ENCODE measurements at places on chromosomes 2 and 18. TPM values are rescaled to one million over a fixed set of nuclear protein-coding genes. Genes with fewer than 3 reads are reported as not detected.

Gene KCNG2
- not detected for total RNA-seq

Gene PDCD1
- total RNA-seq, result 1.3 TPM

Gene DYNAP
- total RNA-seq, result not detected

- H3K4me3 ChIP-seq, result no peak overlapping the region
- H3K27me3 ChIP-seq, result peaks cover 3% of the 10 kb centered on the region
- DNase-seq, result no peak
- H3K4me1 ChIP-seq, result no peaks in the 10 kb centered on the region
These were observed 103.1 kb upstream of the TPO start for GRCh38 chr2:1310202-1310601.

GRCh38 chr2:123993728-123994323 lies 31.3 kb upstream of the CNTNAP5 start:
- DNase-seq, result peak; percentile 13
- H3K4me1 ChIP-seq, result no peaks in the 10 kb centered on the region
- H3K27ac ChIP-seq, result no peak overlapping the region
- no peaks in the 10 kb centered on the region for H3K27me3 ChIP-seq
- no peaks in the 10 kb centered on the region for H3K36me3 ChIP-seq
- H3K4me3 ChIP-seq, result no peak overlapping the region

GRCh38 chr18:11260961-11261461 lies 111.6 kb upstream of the PIEZO2 start:
- no peaks in the 10 kb centered on the region for H3K27me3 ChIP-seq
- no peak for DNase-seq
- no peaks in the 10 kb centered on the region for H3K4me1 ChIP-seq
- H3K36me3 ChIP-seq, result no peaks in the 10 kb centered on the region
- H3K4me3 ChIP-seq, result no peak overlapping the region

DNA sequence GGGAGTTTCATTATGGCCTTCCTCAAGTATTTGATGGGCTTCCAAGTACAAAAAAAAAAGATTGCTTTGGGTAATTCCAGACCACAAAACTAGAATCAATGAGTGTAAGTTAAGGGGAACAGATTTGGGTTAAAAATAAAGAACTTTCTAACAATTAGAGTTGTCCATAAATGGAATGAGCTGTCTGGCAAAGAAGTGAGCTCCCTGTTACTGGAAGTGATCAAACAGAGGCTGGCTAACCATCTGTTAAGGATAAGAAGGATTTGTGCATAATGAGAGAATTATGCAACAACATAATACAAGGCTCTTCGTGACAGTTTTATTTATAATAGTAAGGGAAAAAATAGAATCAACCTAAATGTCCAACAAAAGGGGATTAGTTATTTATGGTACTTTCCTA lies 44.6 kb upstream of the ACVR1 start:
- H3K4me1 ChIP-seq, result no peaks in the 10 kb centered on the region
- no peak overlapping the region for H3K4me3 ChIP-seq
- H3K27ac ChIP-seq, result no peak overlapping the region
- H3K36me3 ChIP-seq, result no peaks in the 10 kb centered on the region

- H3K4me1 ChIP-seq, result peaks cover 21% of the 10 kb centered on the region
- no peak for DNase-seq
- peak overlapping the region; percentile 92 for H3K27ac ChIP-seq
- peak overlapping the region; percentile 51 for H3K4me3 ChIP-seq
These were observed 465 bp upstream of the PLEKHA3 start for GRCh38 chr2:178479758-178480226.

DNA sequence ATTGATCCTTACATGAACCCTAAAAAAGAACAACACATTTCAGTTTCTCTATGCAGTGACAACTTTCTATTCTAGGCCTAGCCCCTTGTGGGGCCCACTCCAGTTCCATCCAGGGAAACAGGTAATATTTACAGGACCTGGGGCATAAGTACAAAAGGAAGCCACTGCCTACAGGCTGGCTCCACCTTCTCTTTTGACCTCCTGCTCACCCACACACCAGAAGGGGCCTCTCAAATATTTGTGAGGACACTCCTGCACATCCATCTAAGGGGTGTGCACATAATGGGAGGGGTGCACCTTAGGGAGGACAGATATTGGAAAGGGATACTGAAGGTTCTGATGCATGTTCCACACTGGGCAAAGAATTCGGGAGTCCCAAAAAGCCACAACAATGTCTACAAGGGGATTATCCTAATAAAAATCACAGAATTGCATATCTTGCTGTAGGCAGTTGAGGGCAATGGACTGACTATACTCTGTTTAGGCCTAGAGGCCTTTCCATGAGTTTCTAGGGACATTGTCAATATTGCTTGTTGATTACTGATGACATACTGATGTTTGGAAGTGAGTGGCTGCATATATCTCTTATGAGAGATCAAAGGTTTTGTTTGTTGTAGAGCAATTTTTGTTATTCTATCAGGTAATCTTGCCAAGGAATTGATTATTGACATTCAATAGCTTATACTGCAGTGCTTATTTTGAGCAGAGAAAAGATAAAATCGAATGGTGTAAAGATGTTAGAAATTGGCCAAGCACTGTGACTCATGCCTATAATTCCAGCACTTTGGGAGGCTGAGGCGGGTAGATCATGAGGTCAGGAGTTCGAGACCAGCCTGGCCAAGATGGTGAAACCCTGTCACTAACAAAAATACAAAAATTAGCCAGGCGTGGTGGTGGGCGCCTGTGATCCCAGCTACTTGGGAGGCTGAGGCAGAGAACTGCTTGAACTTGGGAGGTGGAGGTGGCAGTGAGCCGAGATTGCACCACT lies 23.8 kb upstream of the HNRNPA3 start:
- H3K36me3 ChIP-seq, result no peaks in the 10 kb centered on the region
- H3K27ac ChIP-seq, result no peak overlapping the region
- no peak overlapping the region for H3K4me3 ChIP-seq
- no peaks in the 10 kb centered on the region for H3K27me3 ChIP-seq
- DNase-seq, result no peak

- H3K4me3 ChIP-seq, result no peak overlapping the region
- DNase-seq, result no peak
- no peak overlapping the region for H3K27ac ChIP-seq
- H3K36me3 ChIP-seq, result no peaks in the 10 kb centered on the region
- H3K27me3 ChIP-seq, result no peaks in the 10 kb centered on the region
- no peaks in the 10 kb centered on the region for H3K4me1 ChIP-seq
These were observed 1168.2 kb upstream of the ZEB2 start for GRCh38 chr2:145688156-145688555.

DNA sequence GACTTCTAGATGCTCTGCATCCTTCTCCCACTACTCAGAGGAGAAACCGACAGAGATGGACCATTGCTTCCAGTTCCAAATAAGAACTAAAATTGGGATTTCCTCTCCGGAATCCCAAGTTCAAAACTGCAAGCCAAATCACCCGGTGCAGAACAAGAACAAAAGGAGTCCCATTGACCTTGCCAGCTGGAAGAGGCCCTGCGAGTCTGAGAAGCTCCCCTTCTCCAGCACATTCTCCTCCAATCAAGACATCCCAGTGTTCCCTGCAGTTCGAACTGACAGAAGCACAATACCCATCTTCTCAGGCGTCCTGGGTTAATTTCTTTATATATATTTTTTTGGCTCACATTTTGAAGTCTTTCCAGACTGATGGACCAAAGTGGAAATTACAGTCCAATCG lies 195.3 kb upstream of the MEIS1 start:
- no peaks in the 10 kb centered on the region for H3K27me3 ChIP-seq
- no peak overlapping the region for H3K27ac ChIP-seq
- H3K36me3 ChIP-seq, result no peaks in the 10 kb centered on the region
- H3K4me3 ChIP-seq, result no peak overlapping the region
- no peaks in the 10 kb centered on the region for H3K4me1 ChIP-seq

- H3K27ac ChIP-seq, result no peak overlapping the region
- no peak for DNase-seq
- no peaks in the 10 kb centered on the region for H3K27me3 ChIP-seq
- H3K36me3 ChIP-seq, result no peaks in the 10 kb centered on the region
- no peak overlapping the region for H3K4me3 ChIP-seq
- H3K4me1 ChIP-seq, result no peaks in the 10 kb centered on the region
These were observed 134.8 kb downstream of the SLC8A1 start for GRCh38 chr2:40317046-40317445.

DNA sequence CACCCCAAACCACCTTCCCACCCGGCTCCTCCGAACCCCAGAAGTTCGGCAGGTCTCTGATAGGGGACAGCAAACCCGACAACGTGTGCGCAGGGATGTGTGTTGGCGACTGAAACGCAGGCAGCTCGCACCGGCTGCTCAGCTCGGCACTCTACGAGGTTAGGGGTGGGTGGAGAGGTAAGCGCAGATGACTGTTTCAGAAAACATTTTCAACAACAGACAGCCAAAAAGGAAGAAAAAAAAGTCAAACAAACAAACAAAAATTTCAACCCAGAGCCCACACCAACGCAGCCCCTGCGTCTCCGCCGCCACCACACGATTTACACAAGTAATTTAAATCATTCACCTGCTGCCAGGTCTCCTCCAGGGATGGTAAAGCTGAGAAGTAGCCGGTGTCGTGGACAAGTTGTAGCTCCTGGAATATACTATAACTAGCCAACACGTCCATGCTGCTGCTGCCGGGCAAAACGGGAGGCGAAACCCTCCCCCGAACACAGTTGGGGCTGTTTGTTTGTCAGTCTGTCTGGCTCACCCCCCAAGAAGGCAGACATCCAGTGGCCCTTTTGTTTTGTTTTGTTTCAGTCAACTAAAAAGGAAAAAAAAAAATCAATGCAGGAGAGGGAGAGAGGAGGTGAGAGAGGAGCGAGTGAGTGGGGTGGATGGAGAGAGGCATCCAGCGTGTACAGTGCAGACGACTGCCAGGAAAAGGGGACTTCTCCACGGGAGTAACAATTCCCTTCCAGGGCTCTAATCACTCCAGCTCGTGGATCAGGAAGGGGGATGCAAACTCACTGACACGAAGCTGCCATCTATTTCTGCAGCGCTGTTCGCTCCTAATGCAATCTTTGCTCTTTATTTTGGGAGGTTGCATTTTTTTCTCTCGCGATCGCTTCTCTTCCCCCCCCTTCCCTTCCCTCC lies at the start of gene KLF7:
Gene KLF7, minus strand, starts transcription at position 828 of the 918 bp plus-strand sequence. Its CDS starts 380 bp downstream, at position 448.
- peaks cover 25% of the 10 kb centered on the region for H3K4me1 ChIP-seq
- DNase-seq, result peak; percentile 75
- peak within 1 kb of the TSS; percentile 72 for H3K4me3 ChIP-seq
- H3K27ac ChIP-seq, result peak within 1 kb of the TSS; percentile 90

- no peaks in the 10 kb centered on the region for H3K36me3 ChIP-seq
- H3K4me1 ChIP-seq, result no peaks in the 10 kb centered on the region
- no peak overlapping the region for H3K4me3 ChIP-seq
- no peaks in the 10 kb centered on the region for H3K27me3 ChIP-seq
- H3K27ac ChIP-seq, result no peak overlapping the region
These were observed 376.9 kb downstream of the RND3 start for GRCh38 chr2:150110548-150110947.

DNA sequence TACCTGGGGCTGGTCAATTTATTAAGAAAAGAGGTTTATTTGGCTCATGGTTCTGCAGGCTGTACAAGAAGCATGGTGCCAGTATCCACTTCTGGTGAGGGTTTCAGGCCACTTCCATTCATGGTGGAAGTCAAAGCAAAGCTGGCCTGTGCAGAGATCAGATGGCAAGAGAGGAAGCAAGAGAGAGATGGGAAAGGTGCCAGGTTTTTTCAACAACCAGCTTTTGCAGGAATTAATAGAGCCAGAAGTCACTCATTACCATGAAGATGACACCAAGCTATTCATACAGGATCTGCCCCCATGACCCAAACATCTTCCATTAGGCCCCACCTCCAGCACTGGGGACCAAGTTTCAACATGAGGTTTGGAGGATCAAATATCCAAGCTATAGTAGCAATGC lies 56.8 kb upstream of the ST3GAL5 start:
- no peaks in the 10 kb centered on the region for H3K4me1 ChIP-seq

GRCh38 chr2:174964404-174964803 lies 40.8 kb downstream of the CHN1 start:
- H3K4me1 ChIP-seq, result peaks cover 13% of the 10 kb centered on the region
- no peak overlapping the region for H3K4me3 ChIP-seq
- H3K27me3 ChIP-seq, result no peaks in the 10 kb centered on the region
- H3K27ac ChIP-seq, result no peak overlapping the region

- H3K27ac ChIP-seq, result no peak overlapping the region
- no peak overlapping the region for H3K4me3 ChIP-seq
- H3K4me1 ChIP-seq, result no peaks in the 10 kb centered on the region
- no peaks in the 10 kb centered on the region for H3K36me3 ChIP-seq
- no peak for DNase-seq
These were observed 64.6 kb upstream of the ACKR3 start for GRCh38 chr2:236505041-236505440.

DNA sequence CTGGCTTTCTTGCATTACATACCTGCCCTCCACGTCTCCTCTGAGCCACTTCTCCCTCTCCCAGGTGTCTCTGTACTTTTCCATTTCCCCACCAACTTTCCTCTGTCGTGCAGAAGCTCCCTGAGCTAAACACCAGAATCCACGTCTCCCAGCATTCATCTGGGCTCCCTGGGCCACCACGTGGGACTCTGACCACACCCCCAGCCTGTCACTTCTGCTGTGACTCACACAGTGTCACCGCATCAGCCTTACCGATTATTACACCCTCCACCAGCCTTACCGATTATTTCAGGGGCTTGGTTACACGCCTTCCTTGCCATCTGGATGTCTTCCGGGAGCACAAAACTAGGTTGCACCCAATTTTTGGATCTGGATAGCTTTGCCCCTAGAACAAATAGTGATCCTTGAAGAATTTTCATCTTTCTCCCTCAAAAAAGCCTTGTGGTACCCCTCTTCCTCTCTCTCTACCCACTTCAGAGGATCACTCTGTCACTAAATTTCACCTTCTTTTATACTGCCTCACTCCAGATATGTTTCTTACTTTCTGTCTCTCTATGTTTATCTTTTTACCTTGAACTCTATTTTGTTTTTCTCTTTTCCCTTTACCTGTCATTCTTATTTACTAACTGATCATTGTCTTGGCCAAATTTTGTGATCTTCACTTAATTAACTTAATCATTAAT lies 136.9 kb upstream of the CAB39 start:
- peak; percentile 34 for DNase-seq
- H3K4me3 ChIP-seq, result no peak overlapping the region
- H3K27me3 ChIP-seq, result no peaks in the 10 kb centered on the region
- H3K36me3 ChIP-seq, result no peaks in the 10 kb centered on the region
- peaks cover 9% of the 10 kb centered on the region for H3K4me1 ChIP-seq
- peak overlapping the region; percentile 68 for H3K27ac ChIP-seq

- H3K4me1 ChIP-seq, result no peaks in the 10 kb centered on the region
- no peaks in the 10 kb centered on the region for H3K27me3 ChIP-seq
- DNase-seq, result no peak
- H3K36me3 ChIP-seq, result no peaks in the 10 kb centered on the region
- H3K4me3 ChIP-seq, result no peak overlapping the region
These were observed 117.6 kb downstream of the BCL2L11 start for GRCh38 chr2:111238296-111238695.

DNA sequence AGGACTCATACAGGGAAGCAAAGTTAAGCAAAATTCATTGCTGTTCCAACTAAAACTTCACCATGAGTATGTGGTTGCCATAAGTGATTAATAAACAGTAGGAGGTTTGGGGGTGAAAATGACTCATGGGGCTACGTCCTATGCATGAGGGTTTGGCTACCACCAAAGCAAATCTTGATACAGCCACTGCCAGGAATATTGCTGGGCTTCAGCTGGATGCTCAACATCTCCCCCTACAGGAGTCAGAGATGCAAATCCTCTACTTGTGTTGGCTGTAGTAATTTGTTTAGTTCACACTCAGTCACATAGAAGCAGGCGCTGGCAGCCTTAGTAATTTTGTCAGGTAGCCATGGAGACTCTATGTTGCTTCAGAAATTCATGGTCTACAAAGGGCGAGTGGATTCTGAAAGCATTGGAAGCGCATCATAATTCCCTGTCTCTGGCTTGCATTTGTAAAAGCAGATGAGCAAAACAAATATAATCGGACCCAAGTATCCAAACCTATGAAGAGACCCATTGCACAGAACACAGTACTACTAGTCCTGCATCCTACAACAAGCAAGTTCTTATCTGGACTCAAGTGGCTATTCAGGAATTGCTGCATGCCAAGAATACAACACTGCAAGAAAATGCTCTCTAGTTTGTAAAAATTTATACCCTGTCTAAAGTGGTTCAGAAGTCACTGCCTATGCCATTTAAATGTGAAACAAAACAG lies 76.0 kb downstream of the CD28 start:
- H3K4me1 ChIP-seq, result peaks cover 16% of the 10 kb centered on the region
- no peak overlapping the region for H3K4me3 ChIP-seq
- no peaks in the 10 kb centered on the region for H3K36me3 ChIP-seq
- H3K27ac ChIP-seq, result no peak overlapping the region
